ENCODE measurements at places on chromosomes 2 and 18.

DNA sequence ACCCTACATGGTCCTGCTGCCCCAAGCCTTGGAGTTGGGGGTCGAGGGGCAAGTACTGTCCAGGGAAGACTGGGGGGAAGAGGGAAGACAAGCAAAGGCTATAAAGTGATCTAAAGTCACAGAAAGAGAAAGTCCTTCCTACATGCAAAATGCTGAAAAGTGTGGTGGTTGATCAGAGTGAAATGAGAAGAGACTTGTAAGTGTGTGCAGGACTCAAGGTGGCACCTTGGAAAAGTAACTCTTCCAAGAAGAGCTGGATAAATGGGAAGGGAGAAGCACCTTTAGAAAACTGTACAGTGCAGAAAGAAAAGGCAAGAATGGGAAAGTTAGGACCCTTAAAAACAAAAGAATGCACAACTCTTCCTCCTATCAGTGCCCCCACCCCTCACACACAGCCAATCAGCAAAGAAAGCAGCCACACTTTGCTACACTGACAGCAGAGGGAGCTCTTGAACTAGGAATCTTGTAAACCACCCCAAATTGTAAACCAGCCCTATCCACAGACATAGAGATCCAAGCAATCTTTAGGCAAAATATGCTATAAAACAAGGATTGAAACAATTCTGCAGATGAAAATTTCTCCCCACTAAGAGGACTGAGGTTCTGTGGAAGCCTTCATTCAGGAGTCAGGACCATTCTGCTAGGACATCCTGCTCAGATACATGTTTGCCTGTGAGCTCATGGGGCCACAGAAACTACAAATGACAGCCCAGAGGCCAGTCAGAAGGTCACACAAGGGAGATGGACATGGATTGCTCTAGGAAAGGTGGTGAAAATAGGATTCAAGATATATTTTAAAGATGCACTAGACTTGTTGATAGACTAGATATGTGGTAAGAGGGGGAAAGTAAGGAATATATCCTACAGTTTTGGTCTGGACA, 146.4 kb downstream of the FTCDNL1 start:
- DNase-seq = peak; percentile 25

DNA sequence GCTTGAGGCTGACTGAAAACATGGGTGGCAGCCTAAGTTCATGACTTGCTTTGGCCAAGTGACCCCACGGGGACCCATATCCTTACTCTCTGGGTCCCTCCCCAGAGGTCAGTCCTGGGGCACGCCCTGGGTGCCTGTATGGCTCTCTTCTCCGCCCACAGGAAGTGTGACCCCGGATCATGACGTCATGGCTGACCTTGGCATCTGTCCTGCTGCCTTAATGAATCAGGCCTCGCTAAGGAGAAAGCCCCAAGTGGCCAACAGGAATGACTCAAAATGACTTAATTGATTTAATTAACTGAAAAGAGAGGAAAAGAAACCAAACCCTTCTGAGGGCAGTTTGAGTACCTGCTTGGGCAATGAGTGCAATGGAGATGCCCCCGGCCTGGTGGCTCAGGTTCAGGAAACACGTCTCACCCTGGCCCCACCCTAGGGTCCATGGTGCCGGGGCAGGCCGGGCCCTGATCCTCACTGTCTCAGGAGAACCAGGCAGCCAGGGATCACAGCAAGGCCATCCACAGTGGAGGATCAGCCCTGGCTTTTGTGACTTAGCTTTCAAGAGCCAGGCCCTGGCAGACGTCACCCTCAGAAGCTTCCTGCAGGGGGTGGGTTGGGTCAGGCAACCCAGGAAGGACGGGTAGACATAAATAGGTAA, 112.0 kb downstream of the CYP26B1 start:
- peak; percentile 23 for DNase-seq

DNA sequence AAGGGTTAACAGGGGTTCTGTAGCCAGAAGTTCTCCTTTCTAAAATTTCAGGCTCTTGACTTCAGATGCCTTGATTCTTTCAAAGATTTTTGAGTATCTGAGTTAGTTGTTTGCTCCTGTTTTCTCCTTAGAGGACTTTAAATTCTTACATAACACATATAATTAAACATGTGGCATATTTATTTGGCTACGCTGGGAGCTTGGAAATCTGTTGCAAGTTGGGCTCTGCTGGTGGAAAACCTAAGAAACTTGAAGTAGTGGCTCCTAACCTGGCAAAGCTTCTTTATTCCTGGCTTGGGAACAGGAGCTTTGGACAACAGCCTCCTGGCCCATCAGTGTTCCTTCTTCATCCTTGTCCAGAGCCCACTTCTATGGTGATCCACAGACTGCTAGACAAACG, 72.6 kb downstream of the VIT start:
- DNase-seq = no peak

- no peak for DNase-seq
Observed at GRCh38 chr2:238631491-238632180, 204.9 kb downstream of the ASB1 start.

DNA sequence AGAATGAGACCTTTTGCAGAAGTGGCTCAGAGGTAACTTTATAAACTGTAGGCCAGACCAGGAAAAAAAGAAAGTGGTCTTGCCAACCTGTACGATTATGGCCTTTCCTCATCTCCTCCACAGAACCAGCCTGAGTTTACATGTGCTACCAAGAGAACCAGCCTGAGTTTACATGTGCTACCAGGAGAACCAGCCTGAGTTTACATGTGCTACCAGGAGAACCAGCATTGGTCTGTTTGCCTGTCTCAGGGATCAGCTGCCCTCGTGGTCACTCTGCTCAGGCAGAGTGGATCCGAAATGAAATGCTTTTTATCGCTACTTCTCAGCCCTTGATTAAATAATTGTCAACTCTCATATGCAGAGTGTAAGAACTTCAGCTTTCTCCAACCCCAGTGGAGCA, 209.9 kb downstream of the SUCLG1 start:
- DNase-seq = no peak

DNA sequence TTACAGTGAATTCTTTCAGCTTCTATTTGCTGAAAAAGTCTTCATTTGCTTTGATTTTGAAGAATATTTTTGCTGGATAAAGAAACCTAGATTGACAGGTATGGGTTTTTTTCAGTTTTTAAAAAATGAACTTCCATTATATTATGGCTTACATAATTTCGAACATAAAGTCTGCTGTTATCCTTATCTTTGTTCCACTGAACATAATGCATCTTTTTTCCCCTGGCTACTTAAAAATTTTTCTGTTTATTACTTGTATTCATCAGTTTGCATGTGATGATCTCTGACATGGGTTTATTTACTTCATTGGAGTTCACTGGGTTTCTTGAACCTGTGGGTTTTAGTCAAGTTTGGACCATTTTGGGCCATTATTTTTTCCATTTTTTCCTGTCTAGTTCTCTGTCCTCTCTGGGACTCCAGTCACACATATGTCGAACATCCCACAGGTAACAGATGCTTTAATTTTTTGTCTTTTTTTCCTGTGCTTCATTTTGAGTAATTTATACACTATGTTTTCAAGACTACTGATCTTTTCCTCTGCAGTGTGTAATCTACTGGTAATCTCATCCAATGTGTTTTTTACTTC, 33.1 kb downstream of the SEC11C start:
- no peak for DNase-seq

DNA sequence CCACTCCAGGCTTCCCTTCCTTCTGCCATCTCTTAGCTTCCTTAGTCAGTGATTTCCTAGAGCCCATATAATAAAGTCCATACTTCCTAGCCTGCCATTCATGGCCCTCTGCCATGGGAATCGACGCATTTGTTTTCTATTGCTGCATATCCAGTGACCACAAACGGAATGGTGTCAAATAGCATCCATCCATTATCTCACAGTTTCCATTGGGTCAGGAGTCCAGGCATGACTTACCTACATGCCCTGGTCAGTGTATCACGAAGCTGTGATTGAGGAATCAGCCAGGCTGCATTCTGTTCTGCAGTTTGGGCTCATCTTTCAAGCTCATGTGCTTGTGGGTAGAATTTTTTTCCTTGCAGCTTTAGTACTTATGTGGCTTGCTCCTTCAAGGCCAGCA, 209.7 kb upstream of the EPAS1 start:
- DNase-seq = no peak

DNA sequence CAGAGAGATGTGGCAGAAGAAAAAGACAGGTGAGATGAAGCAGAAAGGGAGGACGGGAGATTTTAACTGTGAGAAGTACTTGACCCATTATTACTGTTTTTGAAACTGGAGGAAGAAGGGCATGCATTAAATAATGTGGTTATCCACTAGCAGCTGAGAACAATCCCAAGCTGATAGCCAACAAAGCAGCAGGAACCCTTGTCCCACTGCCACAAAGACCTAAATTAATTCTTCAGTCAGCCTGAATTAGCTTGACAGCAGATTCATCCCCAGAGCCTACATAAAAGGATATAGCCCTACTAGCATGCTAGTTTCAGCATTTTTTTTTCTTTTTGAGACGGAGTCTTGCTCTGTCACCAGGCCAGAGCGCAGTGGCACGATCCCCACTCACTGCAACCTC, 19.5 kb upstream of the REG3A start:
- no peak for DNase-seq

DNA sequence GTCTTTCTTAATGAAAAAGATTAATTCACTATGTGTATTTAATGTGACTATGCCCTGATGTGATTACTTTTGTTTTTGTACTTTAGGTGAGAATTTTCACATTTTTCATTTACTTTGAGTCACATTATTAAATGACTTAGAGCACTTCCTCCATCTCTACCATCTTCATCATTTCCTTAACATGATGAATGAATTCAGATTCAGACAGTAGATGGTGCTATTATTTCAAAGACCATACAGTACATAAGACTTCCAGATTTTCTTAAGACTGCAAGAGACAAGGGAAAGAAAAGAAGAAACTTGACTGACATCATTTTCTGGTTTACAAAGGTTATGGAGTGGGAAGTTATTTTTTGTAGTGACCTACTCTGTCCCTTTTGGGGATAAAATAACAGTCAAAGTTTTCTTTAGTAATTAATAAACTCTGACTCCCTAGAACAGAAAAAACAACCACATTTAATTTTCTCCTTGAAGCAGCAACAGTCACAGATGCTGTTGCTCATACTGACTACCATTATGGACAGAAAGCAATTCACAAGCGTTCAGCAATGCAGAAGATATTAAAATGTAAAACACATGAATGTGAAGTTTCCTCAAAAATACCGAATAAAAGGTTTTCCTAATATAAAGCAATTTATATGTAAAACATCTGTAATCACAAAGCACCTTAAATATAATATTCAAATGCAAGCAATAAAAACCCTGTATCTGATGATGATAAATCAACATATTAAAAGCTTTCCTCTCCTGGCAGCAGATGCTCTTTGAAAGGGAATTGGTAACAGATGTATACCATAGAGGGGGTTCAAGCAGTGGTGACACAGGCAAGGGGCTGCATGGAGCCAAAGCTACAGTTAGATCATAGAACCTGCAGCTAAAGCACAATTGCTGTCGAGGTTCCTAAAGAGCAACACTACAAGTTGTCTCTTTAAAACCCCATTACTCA, 1010.9 kb upstream of the NXPH2 start:
- peak; percentile 50 for DNase-seq

DNA sequence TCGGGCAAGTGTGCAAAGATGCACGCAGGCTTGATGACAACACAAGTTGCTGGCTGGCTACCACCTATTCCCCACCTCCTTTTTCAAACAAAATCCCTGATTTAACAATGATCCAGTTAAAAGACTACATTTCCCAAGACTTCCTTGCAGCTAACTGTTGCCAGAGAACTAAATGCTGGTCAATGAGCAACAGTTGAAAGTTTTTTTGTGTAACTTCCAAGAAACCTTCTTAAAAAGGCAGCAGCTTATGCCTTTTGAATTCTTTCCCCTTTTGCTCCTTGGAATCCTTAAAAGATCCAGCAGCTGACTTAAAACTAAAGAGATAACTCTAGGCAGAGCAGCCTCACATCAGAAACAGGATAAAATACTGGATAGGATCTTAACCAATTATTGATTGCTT, 38.5 kb downstream of the NPHP1 start:
- DNase-seq = peak; percentile 25

GRCh38 chr2:146874260-146874658, 970.6 kb upstream of the ACVR2A start:
- peak; percentile 83 for DNase-seq

- peak; percentile 47 for DNase-seq
Observed at GRCh38 chr2:31227110-31227509, 6.8 kb upstream of the EHD3 start.

GRCh38 chr2:25587361-25587760, 86.0 kb downstream of the DTNB start:
- DNase-seq = peak; percentile 80

- peak; percentile 73 for DNase-seq
Observed at GRCh38 chr2:69177785-69178636, 165.0 kb downstream of the ANTXR1 start.

DNA sequence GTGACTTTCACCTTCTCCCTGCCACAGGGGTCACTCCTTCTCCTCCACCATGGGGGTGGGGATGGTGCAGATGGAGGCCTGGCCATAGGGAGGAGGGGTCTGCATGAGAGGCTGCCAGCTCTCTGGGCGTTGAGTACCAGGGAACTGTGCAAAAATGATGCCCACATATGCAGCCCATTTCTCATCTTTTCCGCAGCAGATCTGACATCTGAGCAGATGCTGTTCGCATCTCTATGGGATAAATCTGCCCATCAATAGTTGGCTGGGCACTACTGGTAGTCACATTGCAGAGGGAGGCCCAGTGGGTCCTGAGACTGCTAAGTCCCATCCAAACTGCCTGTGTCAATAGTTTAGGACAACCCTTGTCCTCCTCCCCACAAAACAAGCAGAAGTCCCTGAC, 45.9 kb upstream of the LGALSL start:
- DNase-seq = no peak

DNA sequence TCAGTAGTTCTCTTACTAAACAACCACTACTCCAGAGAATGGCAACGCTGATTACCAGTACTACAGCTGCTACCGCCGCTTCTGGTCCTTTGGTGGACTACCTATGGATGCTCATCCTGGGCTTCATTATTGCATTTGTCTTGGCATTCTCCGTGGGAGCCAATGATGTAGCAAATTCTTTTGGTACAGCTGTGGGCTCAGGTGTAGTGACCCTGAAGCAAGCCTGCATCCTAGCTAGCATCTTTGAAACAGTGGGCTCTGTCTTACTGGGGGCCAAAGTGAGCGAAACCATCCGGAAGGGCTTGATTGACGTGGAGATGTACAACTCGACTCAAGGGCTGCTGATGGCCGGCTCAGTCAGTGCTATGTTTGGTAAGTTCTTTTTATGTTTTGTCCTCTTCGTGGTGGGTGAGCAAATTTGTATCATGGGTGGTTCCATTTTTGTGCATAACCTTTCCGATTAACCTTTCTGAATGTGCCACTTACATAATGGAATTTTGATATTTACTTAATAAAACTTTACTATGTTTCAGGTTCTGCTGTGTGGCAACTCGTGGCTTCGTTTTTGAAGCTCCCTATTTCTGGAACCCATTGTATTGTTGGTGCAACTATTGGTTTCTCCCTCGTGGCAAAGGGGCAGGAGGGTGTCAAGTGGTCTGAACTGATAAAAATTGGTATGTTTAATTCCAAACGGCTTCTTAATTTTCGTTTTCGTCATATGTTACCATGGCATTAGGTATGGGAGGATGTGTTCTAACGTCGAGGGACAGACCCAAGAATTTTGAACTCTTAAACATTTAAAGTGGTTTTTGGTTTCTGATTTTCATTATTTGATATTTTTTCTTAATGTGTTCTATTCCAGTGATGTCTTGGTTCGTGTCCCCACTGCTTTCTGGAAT, 1.3 kb downstream of the SLC20A1 start:
- peak; percentile 46 for DNase-seq
